ENCODE measurements at places on chromosomes 4 and X. TPM values are rescaled to one million over a fixed set of nuclear protein-coding genes. Genes with fewer than 3 reads are reported as not detected.

DNA sequence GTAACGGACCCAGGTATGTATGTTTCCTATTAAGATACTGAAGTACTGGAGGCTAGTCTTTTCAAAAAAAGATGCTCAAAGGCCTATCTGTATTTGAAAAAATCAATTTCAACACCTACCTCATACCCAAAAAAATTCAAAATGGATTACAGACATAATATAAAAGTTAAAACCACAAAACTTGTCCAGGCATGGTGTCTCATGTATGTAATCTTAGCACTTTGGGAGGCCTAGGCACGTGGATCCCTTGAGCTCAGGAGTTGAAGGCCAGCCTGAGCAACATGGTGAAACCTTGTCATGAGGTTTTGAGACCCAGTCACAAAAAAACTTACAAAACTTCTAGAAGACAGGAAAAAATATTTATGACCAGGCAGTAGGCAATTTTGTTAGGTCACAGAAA, 16.7 kb downstream of the RBMX start:
- peaks cover 29% of the 10 kb centered on the region for H3K36me3 ChIP-seq
- H3K27ac ChIP-seq = no peak overlapping the region
- no peaks in the 10 kb centered on the region for H3K4me1 ChIP-seq
- H3K4me3 ChIP-seq = no peak overlapping the region
- no peaks in the 10 kb centered on the region for H3K27me3 ChIP-seq

Gene TBC1D9
- 16.9 TPM for total RNA-seq

Gene LRIT3
- not detected for total RNA-seq

DNA sequence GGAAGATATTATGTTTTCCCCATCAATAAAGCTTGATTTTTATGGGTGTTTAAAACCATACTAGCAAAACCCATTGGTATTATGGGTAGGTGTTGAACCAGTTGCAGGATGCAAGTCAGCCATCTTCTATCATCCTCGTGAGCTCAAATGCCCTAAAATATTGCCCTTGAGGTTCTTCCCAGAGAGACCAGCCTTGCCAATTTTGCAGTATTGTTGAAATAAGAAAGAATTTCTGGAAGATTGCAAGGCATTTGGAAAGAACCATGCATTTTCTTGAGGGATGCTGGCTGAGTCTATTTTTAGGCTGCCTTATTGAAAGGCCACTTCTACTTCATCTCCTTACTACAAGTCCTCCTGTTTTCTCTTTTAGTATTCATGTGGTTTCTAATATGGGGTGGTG, 60.9 kb upstream of the SOD3 start:
- H3K4me1 ChIP-seq = peaks cover 3% of the 10 kb centered on the region
- no peak overlapping the region for H3K4me3 ChIP-seq
- no peak overlapping the region for H3K27ac ChIP-seq
- peak; percentile 7 for DNase-seq
- 0 out of 2 replicates have a peak, but pooled peaks cover 2% of the 10 kb centered on the region for H3K27me3 ChIP-seq
- H3K36me3 ChIP-seq = no peaks in the 10 kb centered on the region

Gene SORBS2
- under 0.01 TPM for total RNA-seq

Gene VEGFD
- under 0.01 TPM for total RNA-seq

Gene PAQR3
- 20.0 TPM for total RNA-seq

- no peaks in the 10 kb centered on the region for H3K4me1 ChIP-seq
- H3K36me3 ChIP-seq = no peaks in the 10 kb centered on the region
- DNase-seq = no peak
- H3K27ac ChIP-seq = no peak overlapping the region
- no peaks in the 10 kb centered on the region for H3K27me3 ChIP-seq
Measured at GRCh38 chr4:78022517-78022916, 34.6 kb upstream of the FRAS1 start.

DNA sequence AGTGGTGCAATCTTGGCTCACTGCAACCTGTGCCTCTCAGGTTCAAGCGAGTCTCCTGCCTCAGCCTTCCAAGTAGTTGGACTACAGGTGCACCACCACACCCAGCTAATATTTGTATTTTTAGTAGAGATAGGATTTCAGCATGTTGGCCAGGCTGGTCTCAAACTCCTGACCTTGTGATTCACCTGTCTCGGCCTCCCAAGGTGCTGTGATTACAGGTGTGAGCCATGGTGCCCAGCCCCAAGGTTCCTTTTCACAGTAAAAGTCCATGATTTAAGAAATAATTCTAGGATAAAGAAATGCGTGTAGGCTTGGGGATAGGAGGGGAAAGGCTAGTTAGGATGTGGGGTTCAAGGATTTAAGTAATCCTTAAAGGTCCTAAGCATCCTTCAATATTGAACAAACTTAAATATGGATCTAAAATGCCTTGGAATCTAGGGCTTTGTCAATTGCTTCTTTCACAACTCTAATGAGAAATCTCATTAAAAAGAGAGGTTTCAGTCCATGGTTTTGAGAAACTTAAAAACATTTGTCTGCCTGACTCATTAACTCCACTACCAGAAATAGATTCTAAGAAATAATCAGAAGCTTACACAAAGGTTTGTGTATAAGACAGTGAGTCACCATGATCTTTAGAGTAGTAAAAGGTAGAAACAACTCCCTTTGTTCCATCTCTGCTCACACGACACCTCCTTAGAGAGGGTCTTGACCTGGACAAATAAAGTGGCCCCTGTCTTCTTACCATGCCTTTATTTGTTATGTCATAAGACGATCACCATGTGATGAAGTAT, 203.2 kb downstream of the PTTG2 start:
- H3K27ac ChIP-seq = peak overlapping the region; percentile 62
- peak; percentile 87 for DNase-seq
- H3K36me3 ChIP-seq = no peaks in the 10 kb centered on the region
- peaks cover 16% of the 10 kb centered on the region for H3K4me1 ChIP-seq

Measured in IMR-90 (cell line).